Lower lobe of right lung (tissue), 2 donors: ENCODE measurements at places on chromosomes 5 and 9.
A peak's percentile ranks its signal among the peaks of the same experiment; 100 is the strongest.

DNA sequence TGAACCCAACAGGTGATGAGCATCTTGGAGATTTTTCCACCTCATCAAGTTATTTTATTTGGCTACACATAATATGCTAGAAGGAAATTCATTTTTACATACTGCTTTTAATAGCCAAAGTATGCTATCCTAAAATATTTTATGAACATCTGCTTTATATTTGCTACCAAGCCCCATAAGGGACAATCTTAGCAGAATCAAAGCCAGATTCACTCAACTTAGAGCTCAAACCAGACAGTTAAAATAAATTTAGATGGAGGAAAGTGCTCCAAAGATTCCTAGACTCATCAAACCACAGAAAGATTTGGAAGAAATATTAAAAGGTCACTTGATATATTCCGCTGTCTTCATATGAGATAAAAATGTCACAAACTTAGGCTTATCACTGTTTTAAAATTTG is 637.1 kb upstream of the CCNG1 start:
- no peak for DNase-seq
- no peak overlapping the region for H3K4me3 ChIP-seq
- no peaks in the 10 kb centered on the region for H3K4me1 ChIP-seq
- no peaks in the 10 kb centered on the region for H3K36me3 ChIP-seq
- H3K27me3 ChIP-seq, result no peaks in the 10 kb centered on the region

DNA sequence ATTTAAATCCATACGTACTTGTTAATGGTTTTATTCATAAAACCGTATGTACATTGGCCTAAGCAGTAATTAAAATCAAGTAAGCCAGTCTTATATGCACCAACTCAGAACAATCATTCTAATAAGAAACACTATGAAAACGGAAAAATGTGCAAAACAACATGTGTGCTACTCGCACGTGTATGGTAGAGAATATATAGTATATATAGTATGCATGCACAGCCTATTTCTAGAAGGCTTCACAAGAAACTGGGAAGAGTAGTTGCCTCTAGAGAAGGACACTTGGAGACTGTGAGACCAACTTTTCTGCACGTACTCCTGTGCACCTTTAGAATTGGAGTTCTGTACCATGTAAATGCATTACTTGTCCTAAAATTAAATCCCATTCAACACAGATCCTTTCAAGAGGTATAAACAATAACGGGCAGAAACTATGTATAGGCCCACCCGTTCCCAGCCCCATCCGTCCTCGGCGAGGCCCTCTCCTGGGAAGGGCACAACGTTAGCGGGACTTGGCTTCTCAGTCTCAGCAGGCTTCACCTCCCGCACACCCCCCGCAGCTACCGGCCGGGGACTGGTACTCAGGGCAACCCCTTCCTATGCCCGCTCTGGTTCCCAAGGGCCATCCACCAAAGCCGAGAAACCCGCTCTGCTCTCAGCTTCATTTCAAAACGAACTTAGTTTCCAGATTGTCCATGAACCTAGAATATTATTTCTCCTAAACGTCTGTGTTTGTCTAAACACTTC is 2.0 kb downstream of the CDC14B start:
- no peak for DNase-seq
- H3K4me1 ChIP-seq, result peaks cover 6% of the 10 kb centered on the region
- peaks cover 7% of the 10 kb centered on the region for H3K27me3 ChIP-seq
- no peak overlapping the region for H3K27ac ChIP-seq
- H3K36me3 ChIP-seq, result no peaks in the 10 kb centered on the region

DNA sequence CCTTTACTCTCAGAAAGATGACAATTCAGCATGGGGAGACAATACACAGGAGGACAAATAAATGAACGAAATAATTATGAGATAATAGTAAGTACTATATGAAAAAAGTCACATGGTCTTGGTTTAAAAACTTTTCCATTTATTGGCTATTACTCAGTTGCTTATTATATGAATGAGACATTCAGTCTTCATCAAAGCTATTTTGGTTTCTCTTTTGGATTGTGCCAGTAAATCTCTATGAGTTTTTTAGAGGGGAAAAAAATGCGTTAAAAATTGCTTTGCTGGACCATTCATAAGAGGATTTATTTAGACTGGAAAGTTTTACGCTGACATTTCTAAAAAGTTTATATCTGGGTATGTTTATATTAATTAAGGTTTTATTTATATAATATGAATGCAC is 137.7 kb downstream of the AOPEP start:
- H3K27ac ChIP-seq, result peak overlapping the region; percentile 53
- H3K4me1 ChIP-seq, result peaks cover 72% of the 10 kb centered on the region
- DNase-seq, result no peak
- H3K36me3 ChIP-seq, result no peaks in the 10 kb centered on the region
- no peaks in the 10 kb centered on the region for H3K27me3 ChIP-seq
- no peak overlapping the region for H3K4me3 ChIP-seq

DNA sequence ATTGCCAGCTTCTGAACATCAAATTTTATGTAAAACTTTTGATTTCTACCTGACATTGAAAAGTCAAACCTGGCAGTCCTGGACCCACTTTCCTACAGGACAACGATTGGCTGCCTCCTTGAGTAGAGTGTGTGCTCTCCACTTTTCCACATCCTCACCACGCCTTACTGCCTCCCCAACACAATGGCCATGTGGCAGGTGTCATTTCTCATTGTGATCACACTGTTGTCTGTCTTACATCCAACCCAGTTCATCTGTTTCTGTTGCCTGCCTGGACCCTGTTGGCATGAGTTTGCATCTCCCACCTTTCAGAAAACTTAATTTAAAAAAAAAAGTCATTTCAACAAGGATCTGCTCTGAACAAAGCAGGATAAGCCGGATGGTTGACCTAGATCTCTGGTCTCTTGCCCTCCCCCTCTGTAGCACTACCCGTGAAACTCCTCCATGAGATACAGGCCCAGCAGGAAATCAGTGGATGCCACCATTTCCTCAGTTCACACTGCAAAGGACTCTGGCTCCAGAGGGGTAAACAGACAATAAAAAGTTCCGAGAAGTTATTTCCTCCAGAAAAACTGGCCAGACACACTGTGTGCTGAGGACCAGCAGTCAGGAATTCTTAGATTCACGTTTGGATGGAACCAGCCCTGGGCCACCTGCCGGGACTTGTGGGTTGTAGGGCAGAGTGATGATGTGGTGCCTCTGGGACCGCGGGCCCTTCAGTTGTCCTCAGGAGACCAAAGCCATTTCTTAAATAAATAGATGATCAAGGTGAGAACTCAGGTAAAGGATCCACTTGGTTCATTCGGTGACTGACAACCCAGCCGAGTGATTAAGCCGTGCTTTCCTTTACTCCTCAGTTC is 48.6 kb downstream of the AMBP start:
- H3K36me3 ChIP-seq, result peaks cover 41% of the 10 kb centered on the region
- no peak for DNase-seq
- no peaks in the 10 kb centered on the region for H3K4me1 ChIP-seq
- no peak overlapping the region for H3K4me3 ChIP-seq

DNA sequence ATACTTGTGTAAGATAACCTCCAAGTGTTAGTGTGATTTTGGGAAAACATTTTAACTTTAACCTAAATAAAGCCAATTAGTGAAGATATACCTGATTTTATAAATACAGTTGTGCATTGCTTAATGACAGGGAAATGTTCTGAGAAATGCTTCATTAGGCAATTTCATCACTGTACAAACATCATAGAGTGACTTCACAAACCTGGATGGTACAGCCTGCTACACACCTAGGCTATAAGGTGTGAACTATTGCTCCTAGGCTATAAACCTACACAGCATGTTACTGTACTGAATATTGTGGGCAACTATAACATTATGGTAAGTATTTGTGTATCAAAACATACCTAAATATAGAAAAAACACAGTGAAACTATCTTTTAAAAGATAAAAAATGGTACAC is 166.8 kb upstream of the TARS1 start:
- H3K4me3 ChIP-seq, result no peak overlapping the region
- no peak for DNase-seq
- no peak overlapping the region for H3K27ac ChIP-seq
- H3K4me1 ChIP-seq, result peaks cover 4% of the 10 kb centered on the region

GRCh38 chr9:98075332-98075805 is 18.8 kb downstream of the NANS start:
- peaks cover 30% of the 10 kb centered on the region for H3K36me3 ChIP-seq
- peak overlapping the region; percentile 32 for H3K27ac ChIP-seq
- DNase-seq, result no peak
- H3K4me1 ChIP-seq, result peaks cover 39% of the 10 kb centered on the region
- no peaks in the 10 kb centered on the region for H3K27me3 ChIP-seq
- no peak overlapping the region for H3K4me3 ChIP-seq

- no peaks in the 10 kb centered on the region for H3K36me3 ChIP-seq
- peaks cover 38% of the 10 kb centered on the region for H3K4me1 ChIP-seq
- no peaks in the 10 kb centered on the region for H3K27me3 ChIP-seq
- no peak overlapping the region for H3K27ac ChIP-seq
- DNase-seq, result no peak
Measured at GRCh38 chr5:61272688-61273087, 59.4 kb upstream of the ZSWIM6 start.

DNA sequence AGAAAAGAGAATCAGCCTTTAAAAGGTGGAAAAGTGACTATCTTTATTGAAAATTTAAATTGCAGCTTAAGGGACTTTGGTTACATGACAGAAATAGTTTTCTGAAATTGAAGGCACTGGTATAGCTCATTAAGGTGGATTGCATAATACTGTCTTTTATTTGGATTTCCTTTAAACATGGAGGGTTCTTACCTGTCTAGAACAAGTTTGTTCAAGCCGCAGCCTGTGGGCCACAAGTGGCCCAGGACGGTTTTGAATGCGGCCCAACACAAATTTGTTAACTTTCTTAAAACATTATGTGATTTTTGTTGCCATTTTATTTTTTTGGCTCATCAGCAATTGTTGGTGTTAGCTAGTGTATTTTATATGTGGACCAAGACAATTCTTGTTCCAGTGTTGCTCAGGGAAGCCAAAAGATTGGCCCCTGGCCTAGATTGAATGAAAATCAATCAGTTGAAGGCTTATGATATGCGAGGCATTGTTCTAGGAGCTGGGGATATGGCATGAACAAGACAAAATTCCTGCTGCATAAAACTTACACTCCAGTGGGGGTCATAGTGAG is 18.0 kb downstream of the NNT start:
- peaks cover 22% of the 10 kb centered on the region for H3K36me3 ChIP-seq
- no peak overlapping the region for H3K4me3 ChIP-seq
- peak overlapping the region; percentile 57 for H3K27ac ChIP-seq
- H3K4me1 ChIP-seq, result peaks cover 6% of the 10 kb centered on the region

DNA sequence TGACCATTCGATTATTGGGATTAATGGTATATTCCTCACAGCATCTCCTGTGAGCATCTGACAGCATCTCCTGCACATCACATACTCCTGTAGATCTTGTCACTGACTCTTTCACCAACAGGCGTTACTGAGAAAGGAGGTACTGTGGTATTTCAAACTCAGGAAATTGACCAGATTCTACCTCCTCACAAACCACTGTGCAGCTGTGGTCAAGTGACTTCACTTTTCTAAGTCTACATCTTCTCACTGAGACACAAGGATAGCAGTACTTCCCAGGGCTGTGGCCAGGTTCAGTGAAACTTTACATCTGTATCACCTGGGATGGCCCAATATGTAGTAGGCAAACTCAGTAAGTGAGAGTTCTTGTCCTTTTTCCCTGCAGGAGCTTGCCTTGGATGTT is 332.3 kb upstream of the ADAMTSL1 start:
- no peaks in the 10 kb centered on the region for H3K4me1 ChIP-seq
- no peak for DNase-seq
- H3K27me3 ChIP-seq, result no peaks in the 10 kb centered on the region
- no peak overlapping the region for H3K27ac ChIP-seq
- H3K4me3 ChIP-seq, result no peak overlapping the region

GRCh38 chr5:32827981-32828380 is 116.9 kb downstream of the NPR3 start:
- no peak overlapping the region for H3K27ac ChIP-seq
- H3K4me3 ChIP-seq, result no peak overlapping the region
- no peaks in the 10 kb centered on the region for H3K27me3 ChIP-seq
- DNase-seq, result no peak
- no peaks in the 10 kb centered on the region for H3K4me1 ChIP-seq

- H3K36me3 ChIP-seq, result no peaks in the 10 kb centered on the region
- H3K4me3 ChIP-seq, result no peak overlapping the region
- no peak overlapping the region for H3K27ac ChIP-seq
- H3K4me1 ChIP-seq, result no peaks in the 10 kb centered on the region
- no peaks in the 10 kb centered on the region for H3K27me3 ChIP-seq
- no peak for DNase-seq
Measured at GRCh38 chr5:175207321-175208040, 236.5 kb downstream of the DRD1 start.

DNA sequence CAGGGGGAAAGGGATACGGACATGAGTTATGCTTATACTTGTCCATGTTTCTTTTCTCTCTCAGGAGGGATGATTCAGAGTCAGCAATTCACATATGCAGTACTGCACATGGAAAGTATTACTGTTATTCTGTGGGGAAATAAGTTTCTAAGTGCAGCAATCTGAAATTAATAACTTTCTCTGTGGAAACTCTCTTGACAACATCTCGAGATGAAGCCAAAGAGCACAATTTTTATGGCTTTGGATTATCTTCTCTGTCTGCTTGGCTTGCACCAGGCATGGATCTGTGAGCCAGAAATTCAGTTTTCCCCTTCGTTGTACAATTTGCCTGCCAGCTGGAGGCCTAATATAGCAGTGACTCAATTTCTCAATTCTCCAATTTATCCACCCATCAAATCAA is 2.5 kb upstream of the NDFIP1 start:
- H3K4me1 ChIP-seq, result peaks cover 15% of the 10 kb centered on the region
- DNase-seq, result no peak
- H3K4me3 ChIP-seq, result no peak overlapping the region
- no peaks in the 10 kb centered on the region for H3K36me3 ChIP-seq
- H3K27me3 ChIP-seq, result no peaks in the 10 kb centered on the region
- peak overlapping the region; percentile 19 for H3K27ac ChIP-seq

DNA sequence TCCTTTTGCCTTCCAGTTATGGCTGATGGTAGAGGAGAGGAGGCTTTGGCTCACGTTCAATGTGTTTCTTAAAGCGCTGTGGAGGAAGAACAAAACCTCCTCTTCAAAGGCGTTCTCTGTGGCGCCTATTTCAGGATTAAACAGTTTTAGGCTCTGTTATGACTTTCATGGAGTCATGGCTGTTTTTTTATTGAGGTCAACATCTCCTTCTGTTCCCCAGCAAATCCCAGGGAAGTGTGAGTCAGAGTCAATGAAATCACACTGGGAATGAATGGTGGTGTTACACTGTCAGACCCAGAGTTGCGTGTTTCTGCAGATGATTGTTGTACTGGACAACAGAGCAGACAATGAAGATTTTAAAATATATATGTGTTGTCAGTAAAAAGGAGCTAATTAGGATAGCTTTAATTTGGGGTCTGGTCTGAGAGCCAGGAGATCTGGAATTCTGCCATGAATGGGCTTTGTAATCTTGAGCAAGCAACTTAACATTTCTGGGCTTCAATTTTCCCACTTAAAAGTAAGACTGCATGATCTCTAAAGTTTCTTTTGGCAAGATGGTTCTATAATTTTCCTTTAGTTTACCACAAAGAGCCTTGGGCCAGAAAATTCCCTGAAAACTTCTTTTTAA is 240.7 kb downstream of the CSNK1G3 start:
- no peak overlapping the region for H3K27ac ChIP-seq
- H3K36me3 ChIP-seq, result no peaks in the 10 kb centered on the region
- no peak overlapping the region for H3K4me3 ChIP-seq
- peaks cover 5% of the 10 kb centered on the region for H3K4me1 ChIP-seq
- no peak for DNase-seq
- no peaks in the 10 kb centered on the region for H3K27me3 ChIP-seq
